IMR-90 (cell line): ENCODE measurements at places on chromosomes 3 and 15. TPM values are rescaled to one million over a fixed set of nuclear protein-coding genes. Genes with fewer than 3 reads are reported as not detected.

GRCh38 chr3:48960841-48961413 is 29.1 kb upstream of the P4HTM start:
- H3K4me3 ChIP-seq, result no peak overlapping the region
- no peaks in the 10 kb centered on the region for H3K27me3 ChIP-seq
- peaks cover 20% of the 10 kb centered on the region for H3K36me3 ChIP-seq
- H3K4me1 ChIP-seq, result peaks cover 2% of the 10 kb centered on the region; the same call in 1 of the 2 replicates

DNA sequence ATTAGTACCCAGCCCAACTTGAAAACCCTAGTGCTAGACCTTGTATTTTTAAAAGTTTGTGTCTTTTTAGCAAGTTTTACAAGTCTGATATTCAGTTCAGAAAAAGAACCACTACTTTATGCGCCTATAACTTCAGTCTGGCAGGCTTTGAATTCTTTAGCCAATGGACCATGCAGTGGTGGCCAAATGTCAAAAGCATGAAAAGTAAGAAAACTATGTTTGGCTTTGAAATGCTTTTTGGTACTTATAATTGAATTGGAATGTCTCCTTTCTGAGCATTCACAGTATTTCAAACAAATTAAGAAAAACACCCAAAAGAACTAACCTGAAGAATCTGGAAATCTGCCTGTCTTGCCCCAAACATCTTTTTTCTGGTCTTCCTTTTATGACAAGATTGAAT is 12.8 kb downstream of the WDR48 start:
- H3K4me1 ChIP-seq, result peaks cover 2% of the 10 kb centered on the region; the same call in 1 of the 2 replicates
- H3K36me3 ChIP-seq, result peaks cover 10% of the 10 kb centered on the region; the same call in 1 of the 2 replicates
- peak; percentile 63 for DNase-seq
- H3K27ac ChIP-seq, result no peak overlapping the region
- H3K27me3 ChIP-seq, result no peaks in the 10 kb centered on the region

GRCh38 chr3:59580499-59580898 is 530.7 kb upstream of the CFAP20DC start:
- no peak overlapping the region for H3K4me3 ChIP-seq
- H3K27ac ChIP-seq, result no peak overlapping the region
- no peaks in the 10 kb centered on the region for H3K4me1 ChIP-seq
- no peaks in the 10 kb centered on the region for H3K27me3 ChIP-seq
- H3K36me3 ChIP-seq, result no peaks in the 10 kb centered on the region
- DNase-seq, result no peak

DNA sequence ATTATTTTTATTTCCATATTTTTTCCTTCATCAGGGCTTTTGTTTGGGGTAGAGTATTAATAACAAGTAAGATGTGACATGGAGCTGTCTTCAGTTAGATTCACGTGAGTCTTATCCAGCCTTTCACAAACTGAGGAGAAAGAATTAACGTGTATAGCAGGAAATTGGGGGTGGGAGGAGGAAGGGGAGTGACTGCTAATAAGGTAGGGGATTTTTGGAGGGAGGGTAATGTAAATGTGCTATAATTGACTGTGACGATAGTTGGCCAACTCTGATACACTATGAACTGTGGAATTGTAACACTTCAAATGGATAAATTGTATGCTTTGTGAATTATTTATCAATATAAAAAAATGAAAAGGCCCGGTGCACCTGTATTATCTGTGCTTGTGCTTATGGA is 8.9 kb downstream of the DUT start:
- no peak for DNase-seq
- peaks cover 18% of the 10 kb centered on the region; the same call in 1 of the 2 replicates for H3K36me3 ChIP-seq
- no peak overlapping the region for H3K4me3 ChIP-seq

GRCh38 chr15:60620708-60621107 is 141.8 kb upstream of the ICE2 start:
- H3K4me3 ChIP-seq, result no peak overlapping the region
- no peak overlapping the region for H3K27ac ChIP-seq
- no peaks in the 10 kb centered on the region for H3K36me3 ChIP-seq

- H3K27me3 ChIP-seq, result peaks cover 4% of the 10 kb centered on the region
- no peak for DNase-seq
- no peaks in the 10 kb centered on the region for H3K4me1 ChIP-seq
These were observed 76.2 kb upstream of the C2CD4B start for GRCh38 chr15:62241135-62241770.

DNA sequence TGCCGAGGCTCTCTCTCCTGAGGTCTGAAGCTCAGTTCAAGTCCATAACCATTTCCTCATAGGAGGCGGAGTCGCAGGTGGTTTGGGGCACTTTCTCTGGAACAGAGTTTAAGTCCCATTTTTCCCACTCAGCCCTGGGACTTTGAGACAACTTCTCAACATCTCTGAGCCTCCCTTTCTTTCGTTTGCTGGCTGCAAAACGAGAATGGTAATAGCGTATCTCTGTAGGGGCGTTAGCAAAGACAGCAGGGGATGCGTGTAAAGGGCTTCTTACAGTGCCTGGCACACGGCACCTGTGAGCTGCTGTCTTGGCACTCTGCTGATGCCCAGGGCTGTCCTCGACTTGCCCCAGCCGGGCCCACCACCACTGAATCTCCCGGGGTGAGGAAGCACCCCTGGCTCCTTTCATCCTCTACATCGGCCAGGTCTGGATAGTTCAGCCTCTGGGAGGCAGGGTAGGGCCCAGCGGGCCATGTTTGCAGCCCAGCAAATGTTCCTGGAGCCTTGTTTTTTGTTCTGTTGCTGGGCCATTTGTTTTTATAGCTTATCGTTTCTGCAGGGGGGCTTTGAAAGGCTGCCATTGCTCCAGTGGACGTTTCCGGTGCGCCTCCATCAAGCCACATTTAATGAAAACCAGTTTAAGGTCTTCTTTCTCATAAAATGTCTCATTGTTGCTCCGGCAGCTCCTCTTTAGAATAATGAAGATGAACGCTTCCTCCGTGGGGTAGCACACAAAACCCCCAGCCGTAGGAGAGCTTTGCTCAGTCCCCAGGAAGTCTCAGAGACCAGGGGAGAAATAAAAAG is 60.0 kb upstream of the WNT5A start:
- H3K27ac ChIP-seq, result no peak overlapping the region
- H3K4me1 ChIP-seq, result no peaks in the 10 kb centered on the region; the same call in 1 of the 2 replicates
- peaks cover 16% of the 10 kb centered on the region for H3K27me3 ChIP-seq
- no peak overlapping the region for H3K4me3 ChIP-seq

DNA sequence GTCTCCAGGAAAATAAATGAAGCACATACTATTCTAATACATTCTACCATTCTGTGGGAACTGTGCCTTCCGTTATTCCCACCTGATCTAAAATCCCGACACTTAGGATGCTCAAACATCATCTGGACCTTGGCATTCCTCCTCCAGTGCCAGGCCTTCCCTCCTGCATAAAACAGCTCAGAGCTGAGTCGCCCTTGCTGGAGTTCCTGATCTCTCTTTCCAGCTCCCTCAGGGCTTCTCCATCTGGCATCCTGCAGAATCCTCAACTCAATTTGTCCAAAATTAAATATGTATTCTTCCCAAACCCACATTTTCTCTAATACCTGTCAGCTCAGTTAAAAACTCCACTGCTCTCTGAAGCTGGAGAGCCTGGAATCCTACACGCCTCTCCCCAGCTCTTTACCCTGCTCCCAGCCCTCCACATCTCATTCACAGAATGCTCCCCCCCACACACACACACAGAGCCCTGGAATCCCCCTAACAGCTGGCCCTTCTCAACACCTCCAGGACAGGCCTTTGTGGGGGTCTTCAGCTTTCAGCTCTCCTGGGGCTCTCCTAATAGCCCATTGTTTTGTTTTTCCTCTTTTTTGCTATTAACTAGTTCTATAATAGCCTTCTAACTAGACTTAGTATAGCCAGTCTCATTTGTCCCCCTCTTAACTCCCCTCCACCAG is 78.5 kb downstream of the HMG20A start:
- H3K27me3 ChIP-seq, result no peaks in the 10 kb centered on the region
- DNase-seq, result peak; percentile 26
- H3K4me1 ChIP-seq, result peaks cover 26% of the 10 kb centered on the region
- H3K27ac ChIP-seq, result no peak overlapping the region
- H3K36me3 ChIP-seq, result no peaks in the 10 kb centered on the region
- H3K4me3 ChIP-seq, result no peak overlapping the region

DNA sequence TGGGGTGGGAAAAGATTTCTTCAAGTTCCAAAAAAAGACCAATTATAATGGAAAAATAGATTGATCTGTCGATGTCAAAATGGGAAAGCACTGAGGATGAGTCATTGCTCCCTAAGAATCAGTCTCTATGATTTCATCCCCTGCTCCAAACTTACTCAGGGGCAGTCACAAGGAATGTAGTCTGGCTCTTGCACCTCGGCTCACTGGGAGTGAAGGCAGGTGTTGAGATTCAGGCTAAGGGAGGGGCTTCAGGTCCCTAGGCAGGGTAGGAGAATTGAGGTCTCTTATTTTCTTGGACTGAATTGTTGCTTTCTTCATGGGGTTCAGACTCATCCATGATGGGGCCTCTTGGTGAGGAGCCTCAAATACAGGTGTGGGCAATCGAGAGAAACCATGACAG is 14.2 kb downstream of the ESYT3 start:
- H3K27me3 ChIP-seq, result peaks cover 11% of the 10 kb centered on the region
- no peak overlapping the region for H3K4me3 ChIP-seq

DNA sequence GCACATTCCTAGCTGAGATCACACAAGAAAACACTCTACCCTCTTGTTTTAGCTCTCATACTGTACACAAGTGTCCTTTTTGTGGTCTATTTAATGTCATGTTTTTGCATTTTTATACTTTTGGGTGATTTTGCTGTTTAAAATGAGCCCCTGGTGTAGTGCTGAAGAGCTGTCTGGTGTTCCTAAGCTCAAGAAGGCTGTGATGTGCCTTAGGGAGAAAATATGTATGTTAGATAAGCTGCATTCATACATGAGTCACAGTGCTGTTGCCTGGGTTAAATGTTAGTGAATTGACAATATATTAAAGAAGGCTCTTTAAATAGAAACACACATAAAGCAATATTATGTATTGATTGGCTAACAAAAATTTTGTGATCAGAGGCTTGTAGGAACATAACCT is 387.4 kb upstream of the C2CD4B start:
- peak; percentile 33 for DNase-seq
- no peaks in the 10 kb centered on the region for H3K27me3 ChIP-seq
- peaks cover 3% of the 10 kb centered on the region; the same call in 1 of the 2 replicates for H3K4me1 ChIP-seq
- no peak overlapping the region for H3K4me3 ChIP-seq

- H3K36me3 ChIP-seq, result no peaks in the 10 kb centered on the region
- H3K27ac ChIP-seq, result no peak overlapping the region
- no peak overlapping the region for H3K4me3 ChIP-seq
- H3K27me3 ChIP-seq, result peaks cover 5% of the 10 kb centered on the region
These were observed 114.6 kb downstream of the AQP9 start for GRCh38 chr15:58252586-58253323.

DNA sequence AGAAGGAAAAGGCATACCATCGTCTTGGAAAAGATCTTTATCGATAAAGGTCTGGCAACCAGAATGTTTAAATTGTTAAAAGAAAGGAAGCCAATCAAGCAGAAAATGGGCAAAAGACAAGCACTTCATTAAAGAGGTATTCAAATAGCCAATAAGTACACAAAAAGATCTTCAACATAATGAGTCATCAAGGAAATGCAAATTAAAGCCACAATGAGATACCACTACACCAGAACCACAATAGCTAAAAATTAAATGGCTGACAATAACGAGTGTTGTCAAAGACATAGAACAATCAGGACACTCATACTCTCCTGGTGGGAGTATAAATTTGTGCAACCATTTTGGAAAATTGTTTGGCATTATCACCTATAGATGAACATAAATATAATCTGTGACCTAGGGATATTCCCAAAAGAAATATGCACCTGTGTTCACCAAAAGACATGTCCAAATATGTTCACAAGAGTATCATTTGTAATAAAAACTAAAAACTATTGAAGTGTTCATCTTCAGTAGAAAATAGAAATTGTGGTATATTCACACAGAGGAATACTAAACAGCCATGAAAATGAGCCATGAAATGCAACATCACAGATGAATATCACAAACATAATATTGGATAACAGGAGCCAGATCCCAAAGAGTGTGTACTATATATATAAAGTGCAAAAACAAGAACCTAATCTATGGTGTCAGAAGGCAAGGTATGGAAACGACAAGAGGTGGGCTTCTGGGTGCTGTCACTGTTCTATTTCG is 14.4 kb upstream of the BTBD1 start:
- H3K36me3 ChIP-seq, result no peaks in the 10 kb centered on the region
- H3K4me3 ChIP-seq, result no peak overlapping the region
- H3K4me1 ChIP-seq, result no peaks in the 10 kb centered on the region
- no peak for DNase-seq
- peaks cover 14% of the 10 kb centered on the region for H3K27me3 ChIP-seq

DNA sequence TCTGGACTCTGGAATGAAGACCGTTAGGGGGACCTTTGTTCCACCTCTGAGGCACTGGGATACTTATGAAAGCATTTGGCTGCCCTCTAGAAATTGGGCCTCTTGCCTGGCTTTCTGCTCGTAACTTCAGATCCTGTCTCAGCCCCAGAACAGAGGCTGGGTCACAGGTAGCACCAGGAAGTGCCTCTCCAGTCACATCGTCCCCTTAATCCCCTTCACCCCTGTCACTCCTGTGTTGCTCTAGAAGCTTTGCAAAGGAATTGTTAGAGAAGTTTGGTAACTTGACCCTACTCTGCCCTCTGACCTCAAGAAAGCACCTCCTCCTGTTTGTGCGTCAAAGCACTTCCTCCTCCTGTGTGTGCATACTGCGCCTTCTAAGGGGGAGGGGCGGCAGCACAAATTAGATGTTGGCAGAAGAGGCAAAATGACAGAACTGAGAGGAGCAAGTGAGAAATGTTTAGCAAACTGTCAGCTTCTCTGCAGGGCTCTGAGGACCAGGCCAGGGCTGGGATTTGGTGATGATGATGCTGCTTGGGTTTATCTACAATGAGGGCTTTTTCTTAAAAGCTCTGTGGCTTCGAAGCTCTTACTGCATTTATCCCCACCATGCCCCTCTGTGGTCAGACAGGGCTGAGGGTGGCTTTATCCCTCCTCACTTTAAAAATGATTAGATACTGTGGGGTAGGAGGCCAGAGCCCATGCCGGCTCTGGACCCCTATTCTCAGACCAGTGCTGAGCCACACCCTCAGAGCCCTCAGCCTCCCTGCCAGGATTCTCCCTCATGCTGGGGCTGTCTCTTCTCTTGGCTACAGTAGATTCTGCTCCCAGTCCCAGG is 76.2 kb downstream of the LARS2 start:
- no peaks in the 10 kb centered on the region for H3K27me3 ChIP-seq
- no peak overlapping the region for H3K27ac ChIP-seq
- peaks cover 3% of the 10 kb centered on the region for H3K36me3 ChIP-seq

RPP14 gene
- 6.5 and 7.8 TPM in 2 replicates for polyA plus RNA-seq

FOXL2NB gene
- 0.05 TPM in 1 of 2 replicates, not detected in the other for polyA plus RNA-seq

SAXO2 gene
- 0.14 and 0.42 TPM in 2 replicates for polyA plus RNA-seq

VWA5B2 gene
- polyA plus RNA-seq, result not detected in 2 replicates

LDHAL6B gene
- polyA plus RNA-seq, result not detected in 2 replicates

ARHGAP31 gene
- polyA plus RNA-seq, result 7.7 and 8.3 TPM in 2 replicates

GOLGA8G gene
- not detected in 2 replicates for polyA plus RNA-seq

FAM43A gene
- 11.2 and 11.5 TPM in 2 replicates for polyA plus RNA-seq

TMCO5A gene
- not detected in 2 replicates for polyA plus RNA-seq

ROBO1 gene
- polyA plus RNA-seq, result 23.8 and 24.1 TPM in 2 replicates

TNFAIP8L3 gene
- 0.09 and 0.29 TPM in 2 replicates for polyA plus RNA-seq
